ENCODE measurements at places on chromosomes 3 and 15.
A peak's percentile ranks its signal among the peaks of the same experiment; 100 is the strongest.

- no peak for DNase-seq
These were observed 1020.3 kb downstream of the NAALADL2 start for GRCh38 chr3:175879417-175879816.

GRCh38 chr3:131299836-131300235, 81.7 kb upstream of the NUDT16 start:
- no peak for DNase-seq

DNA sequence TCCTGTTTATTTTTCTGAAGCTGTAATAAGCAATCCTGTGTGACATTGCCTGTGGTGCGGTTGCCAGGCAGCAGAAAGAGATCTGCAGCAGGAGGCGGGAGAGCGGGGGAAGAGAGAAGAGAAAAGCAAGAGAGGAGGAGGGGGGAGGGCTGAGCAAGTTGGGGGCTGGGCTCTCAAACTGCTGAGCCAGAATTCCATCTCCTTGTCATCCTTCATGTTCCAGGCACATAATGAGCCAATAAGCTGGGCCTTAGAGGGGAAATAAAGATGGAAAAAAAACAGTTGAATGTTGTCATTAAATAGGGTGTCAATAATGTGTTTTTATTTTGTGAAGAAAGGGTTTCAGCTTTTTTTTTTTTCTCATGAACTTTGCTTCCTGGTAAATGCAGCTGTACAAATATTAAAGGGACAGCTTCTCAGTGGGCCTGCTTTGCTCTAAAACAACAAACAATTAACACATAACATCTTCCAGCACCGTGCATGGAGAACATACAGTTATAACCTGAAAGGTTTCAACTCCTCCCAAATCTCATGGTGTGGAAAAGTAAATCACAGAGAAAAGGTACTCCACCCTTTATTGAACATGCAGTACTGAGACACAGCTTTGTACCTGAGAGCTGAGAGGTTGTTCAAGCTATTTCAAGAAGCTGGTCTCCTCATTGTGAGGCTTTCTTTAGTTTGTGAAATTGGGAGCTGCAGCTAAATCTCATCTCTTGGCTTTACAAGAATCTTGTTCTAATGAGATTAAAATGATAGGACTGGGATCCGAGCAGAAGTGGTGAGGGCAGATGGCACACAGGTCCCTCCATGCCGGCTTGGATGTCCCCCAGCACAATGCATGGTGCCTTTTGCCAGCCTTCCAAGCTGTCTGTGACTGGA, 451.1 kb upstream of the KCNMB2 start:
- peak; percentile 68 for DNase-seq

- DNase-seq = no peak
These were observed 216.2 kb downstream of the ITPR1 start for GRCh38 chr3:4709341-4709740.

- DNase-seq = no peak
These were observed 269.8 kb downstream of the THSD4 start for GRCh38 chr15:71385026-71385425.

DNA sequence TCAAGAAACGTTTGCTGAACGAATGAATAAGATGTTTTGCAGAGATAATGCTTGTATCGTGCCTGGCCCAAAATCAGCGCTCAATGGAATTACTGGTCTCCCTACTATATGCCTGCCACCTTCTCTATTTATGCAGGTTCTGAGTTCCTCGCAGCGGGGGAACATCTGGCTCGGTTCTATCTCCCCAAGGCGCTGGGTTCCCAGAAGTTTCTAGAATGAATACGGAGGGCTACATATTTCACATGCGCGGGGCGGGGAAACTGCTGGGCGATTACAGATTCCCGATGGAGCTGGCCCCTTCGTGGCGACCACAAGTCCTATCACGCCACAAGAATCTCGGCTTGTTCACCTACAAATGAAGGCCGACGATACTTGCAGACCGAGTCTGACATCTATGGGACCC, 411 bp upstream of the EIF2B5 start:
- DNase-seq = no peak

DNA sequence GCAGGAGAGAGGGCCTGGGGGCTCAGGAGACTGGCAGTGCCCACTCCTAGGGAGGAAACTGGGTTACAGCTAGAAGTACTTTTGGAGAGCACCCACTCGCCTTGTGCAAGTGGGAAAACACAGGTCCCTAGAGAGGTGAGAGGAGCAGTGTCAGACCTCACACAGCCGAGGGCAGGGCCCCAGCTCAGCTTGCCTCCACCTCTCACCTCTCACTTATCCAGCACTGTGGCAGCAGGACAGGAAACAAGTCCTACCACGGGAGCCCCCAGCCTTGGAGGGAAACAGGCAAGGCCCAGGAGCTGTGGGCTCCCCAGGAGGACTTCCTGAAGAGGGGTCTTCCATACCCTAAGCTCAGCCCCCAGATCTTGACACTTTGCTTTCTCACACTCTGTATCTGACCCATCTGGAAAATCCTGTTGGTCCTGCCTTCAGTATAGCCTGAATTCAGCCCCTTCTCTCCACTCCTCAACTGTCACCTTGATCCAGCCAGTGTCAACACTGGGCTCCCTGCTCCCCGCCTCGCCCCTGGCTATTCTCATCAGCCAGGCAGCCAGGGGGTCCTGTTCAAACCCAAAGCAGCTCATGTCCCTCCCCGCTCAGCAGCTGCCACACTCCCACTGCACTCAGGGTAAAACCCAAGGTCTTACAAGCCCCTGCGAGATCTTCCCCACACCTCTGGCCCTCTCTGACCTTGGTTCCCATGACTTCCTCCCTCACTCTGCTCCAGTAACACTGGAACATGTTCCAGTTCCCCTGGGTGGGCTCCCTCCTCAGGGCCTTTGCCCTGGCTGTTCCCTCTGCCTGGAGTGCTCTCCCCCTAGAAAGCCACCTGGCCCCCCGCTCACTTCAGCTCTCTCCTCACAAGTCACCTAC, 870 bp upstream of the TMEM40 start:
- DNase-seq = no peak

DNA sequence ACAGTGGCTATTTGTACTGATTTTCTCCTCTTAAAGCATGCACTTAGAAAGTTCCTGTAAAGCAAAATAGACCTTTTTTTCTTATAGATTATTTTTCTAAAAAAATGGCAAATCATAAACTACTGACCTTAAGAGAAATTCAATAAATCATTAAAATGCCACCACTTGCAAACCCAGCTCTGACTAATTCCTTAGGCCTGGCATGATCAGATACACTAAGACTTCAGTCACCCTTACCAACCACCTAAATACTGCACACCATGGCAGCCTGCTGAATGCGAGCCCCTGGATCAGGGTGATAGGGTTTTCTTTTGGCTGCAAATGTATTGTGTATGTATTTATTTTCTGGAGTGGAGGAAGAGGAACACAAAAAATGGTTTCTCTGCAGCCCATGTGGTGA, 370.6 kb upstream of the TBL1XR1 start:
- DNase-seq = no peak

GRCh38 chr15:96559087-96559486, 228.6 kb downstream of the NR2F2 start:
- no peak for DNase-seq

- DNase-seq = no peak
These were observed 6.7 kb downstream of the SLC51A start for GRCh38 chr3:196222876-196223595.

DNA sequence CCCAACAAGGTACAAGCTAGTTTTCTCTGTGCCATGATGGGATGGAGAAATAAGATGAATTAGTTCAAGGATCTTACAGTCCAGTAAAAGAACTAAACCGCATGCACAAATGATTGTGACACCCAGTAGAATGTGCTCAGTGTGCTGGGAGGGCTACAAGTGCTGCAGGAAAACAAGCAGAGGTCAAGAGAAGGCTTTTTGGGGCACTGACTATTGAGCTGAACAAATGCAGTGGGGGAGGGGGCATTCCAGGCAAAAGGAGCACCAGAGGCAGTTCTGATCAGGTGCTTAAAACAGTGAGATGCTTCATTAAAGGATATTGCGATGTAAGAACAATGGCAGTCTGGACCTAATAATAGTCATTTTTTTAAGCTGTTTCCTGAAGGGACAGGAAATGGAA, 6.0 kb downstream of the SLC27A2 start:
- no peak for DNase-seq

GRCh38 chr3:23341147-23341838, 138.2 kb downstream of the UBE2E2 start:
- no peak for DNase-seq

DNA sequence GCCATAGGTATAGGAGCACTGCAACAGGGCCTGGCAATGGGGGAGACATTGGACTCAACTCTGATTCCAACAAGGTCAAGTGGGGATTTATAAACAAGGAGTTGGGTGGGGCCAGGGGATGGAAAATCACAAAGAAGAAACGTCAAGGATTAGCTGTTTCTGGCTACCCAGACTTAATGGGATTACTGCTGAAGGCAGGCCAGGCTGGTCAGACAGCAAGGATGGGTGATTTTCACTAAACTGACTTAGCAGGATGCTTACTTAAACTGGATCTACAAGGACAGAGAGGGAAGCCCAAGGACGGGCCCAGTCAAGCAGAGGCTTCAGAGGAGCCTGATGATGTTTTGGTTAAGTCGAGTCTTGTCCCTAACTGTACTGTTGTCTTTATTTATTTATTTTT, 76.2 kb downstream of the USP13 start:
- DNase-seq = no peak

DNA sequence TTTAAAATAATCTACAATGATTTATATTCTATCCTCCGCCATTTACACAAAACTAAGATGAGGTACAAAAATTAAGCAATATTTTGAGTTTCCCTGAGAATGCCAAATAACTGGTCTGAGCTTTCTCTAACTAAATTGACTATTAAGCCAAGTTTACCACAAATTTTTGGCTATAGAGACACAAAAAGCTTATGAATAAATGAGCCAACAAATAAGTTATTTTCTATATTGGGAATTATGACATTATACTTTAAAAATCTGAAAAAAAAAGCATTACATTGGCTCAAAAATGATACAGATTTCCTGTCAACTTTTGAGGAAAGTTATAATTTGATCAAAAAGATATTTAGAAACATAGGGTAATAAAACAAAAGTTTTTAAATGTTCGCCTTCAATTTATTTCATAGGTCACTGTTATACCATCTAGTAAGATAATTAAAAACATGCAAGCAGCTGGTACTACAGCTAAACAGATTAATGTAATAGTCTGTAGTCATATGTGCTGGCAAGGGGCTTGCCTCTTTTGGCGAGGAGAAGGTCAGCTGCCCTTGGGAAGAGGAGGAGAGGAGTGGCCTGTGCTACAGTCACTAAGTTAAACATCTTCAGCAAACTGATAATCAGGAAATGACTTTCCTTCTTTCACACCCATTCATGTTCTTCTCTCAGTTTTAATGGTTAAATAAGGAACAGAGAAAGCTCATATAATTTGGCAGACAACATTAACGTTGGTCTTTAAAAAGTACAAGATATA, 318.5 kb downstream of the TBC1D5 start:
- no peak for DNase-seq

DNA sequence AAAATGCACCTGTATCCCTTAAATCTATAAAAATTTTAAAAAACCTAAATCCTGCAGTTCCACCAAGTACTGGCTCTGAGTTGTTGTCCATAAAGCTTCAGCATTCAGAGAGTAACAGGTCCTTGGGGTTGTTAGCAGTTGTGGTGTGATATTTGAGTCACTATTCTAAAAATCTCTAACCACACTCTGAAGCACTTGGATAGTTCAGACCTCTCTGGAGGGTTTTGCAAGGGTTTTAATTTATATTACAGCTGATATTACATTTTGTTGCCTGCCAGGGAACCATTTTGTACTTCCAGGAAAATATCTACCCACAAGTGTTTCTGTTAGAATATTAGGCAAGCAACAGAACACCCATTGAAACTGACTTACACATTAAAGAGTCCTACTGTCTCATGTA, 255.6 kb downstream of the TBL1XR1 start:
- no peak for DNase-seq

Measured in left renal pelvis (tissue), 4 donors.